ENCODE measurements at places on chromosomes 3 and 15.
A peak's percentile ranks its signal among the peaks of the same experiment; 100 is the strongest.

DNA sequence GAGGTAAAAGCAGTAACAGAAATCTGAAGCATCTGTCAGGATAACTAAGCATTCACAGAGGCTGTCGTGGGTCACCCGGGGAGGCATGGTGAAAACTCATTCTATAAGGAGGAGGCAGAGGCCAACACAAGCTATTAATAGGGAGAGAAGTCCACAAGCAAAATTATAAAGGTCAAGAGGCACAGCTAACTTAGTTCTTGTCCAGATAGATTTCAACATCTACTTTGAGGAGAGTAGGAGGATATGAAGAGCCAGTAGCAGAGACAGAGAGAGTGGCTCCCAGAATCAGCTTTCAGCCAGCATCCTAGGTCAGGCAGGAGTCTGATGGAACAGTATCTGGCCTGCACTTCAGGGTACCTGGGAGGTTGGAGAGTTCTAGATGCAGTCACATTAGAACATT is 95.3 kb downstream of the STAC start:
- no peak for DNase-seq

DNA sequence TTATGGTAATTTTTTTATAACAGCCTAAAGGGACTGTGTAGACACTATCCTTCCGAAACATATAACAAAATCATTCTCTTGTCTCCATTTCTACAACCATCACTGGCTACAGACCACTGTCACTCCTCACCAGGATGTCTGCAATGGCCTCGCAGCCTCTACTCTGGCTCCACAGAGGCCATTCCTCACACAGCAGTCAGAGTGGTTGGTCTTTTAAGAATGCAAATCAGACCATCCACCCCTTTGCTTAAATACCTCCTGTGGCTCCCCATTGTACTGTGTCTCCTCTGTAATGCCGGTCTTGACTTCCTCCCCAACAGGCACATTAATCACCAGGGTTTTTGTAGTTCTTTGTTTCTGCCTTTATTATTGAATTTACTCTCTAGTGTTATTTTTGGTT is 344.8 kb downstream of the ERC2 start:
- no peak for DNase-seq

- no peak for DNase-seq
Observed at GRCh38 chr3:196842567-196843434, 24.9 kb upstream of the SENP5 start.

GRCh38 chr3:134753999-134754742 is 40.9 kb upstream of the EPHB1 start:
- no peak for DNase-seq

DNA sequence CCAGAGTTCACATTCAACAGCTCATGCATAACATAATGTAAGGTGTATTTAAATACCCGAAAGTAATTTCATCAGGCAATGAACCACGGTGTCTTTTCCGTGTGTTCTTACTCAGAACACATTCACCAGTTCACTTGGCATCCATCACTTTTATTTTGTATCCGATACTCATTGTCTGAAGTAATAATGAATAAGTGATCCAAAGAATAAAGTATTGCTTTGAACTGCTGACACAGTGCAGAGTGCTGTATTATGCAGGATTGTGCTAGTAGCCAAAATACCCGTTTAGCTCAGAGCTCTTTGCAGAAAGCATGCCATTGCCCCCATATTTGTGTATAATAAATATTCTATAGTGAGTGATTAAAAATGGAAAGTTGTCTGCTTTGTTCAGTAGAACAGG is 460.9 kb upstream of the KCNMB2 start:
- no peak for DNase-seq

GRCh38 chr15:65870889-65871533 is 1.7 kb downstream of the RAB11A start:
- DNase-seq = peak; percentile 77

DNA sequence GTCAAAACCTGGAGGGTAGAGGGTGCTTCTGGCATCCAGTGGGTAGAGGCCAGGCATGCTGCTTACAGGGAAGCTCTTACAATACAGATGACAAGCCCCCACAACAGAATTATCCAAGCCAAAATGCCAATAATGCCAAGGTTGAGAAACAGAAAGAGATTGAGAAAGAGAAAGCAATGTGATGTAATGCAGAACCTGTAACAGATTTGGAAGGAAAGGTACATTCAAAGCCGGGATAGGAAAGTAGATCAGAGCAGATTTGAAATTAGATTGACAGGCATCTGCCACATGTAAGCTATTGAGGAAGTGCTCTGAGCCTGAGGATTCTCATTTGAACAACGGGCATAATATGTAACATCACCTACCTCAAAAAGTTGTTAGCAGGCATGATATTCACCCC is 157.9 kb downstream of the FHIT start:
- DNase-seq = no peak

- DNase-seq = no peak
Observed at GRCh38 chr3:399647-400046, 203.1 kb downstream of the CHL1 start.

All from adipocyte (in vitro differentiated cells).